ENCODE measurements at places on chromosomes 3 and 15.

GRCh38 chr3:134877788-134878187 lies 82.7 kb downstream of the EPHB1 start:
- DNase-seq, result no peak

GRCh38 chr15:99114511-99115299 lies 9.8 kb downstream of the SYNM start:
- DNase-seq, result no peak

DNA sequence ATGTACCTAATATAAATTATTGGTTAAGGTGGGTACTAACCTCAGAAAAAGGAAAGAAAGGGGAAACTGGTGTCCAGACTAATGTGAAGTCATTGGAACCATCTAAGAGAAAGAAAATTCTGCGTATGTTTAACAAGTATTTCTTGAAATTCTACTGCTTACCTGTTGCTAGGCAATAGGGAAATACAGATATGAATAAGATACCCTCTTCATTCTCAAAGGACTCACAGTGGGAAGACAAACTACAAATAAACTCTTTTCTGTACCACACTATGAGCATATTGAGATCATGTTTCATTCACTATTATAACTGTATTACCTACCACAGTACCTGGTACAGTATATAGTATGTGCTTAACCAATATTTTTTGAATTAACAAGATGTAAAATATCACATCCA lies 140.5 kb upstream of the MLF1 start:
- DNase-seq, result no peak

DNA sequence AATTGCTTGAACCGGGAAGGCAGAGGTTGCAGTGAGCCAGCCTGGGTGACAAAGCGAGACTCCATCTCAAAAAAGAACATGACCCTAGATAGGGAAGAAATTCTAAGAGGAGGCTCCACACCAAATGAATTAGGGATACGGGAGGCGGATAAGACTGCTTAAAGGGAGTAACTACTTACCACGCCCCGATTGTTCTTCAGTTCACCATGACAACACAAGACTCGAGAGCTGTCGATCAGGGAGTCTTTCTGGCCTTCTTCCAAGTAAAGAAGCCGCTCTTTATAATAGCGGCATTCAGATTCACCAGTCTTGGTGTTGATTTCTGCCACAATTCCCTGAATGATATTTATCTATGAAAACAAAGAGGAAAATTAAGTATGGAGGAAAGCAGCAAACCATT lies 53.9 kb upstream of the TASOR start:
- no peak for DNase-seq

GRCh38 chr3:171218069-171218468 lies 191.5 kb upstream of the SLC2A2 start:
- DNase-seq, result no peak

- no peak for DNase-seq
Observed at GRCh38 chr15:49255966-49256759, 86.1 kb downstream of the GALK2 start.

- no peak for DNase-seq
Observed at GRCh38 chr3:23819599-23820360, 14.0 kb downstream of the UBE2E1 start.

DNA sequence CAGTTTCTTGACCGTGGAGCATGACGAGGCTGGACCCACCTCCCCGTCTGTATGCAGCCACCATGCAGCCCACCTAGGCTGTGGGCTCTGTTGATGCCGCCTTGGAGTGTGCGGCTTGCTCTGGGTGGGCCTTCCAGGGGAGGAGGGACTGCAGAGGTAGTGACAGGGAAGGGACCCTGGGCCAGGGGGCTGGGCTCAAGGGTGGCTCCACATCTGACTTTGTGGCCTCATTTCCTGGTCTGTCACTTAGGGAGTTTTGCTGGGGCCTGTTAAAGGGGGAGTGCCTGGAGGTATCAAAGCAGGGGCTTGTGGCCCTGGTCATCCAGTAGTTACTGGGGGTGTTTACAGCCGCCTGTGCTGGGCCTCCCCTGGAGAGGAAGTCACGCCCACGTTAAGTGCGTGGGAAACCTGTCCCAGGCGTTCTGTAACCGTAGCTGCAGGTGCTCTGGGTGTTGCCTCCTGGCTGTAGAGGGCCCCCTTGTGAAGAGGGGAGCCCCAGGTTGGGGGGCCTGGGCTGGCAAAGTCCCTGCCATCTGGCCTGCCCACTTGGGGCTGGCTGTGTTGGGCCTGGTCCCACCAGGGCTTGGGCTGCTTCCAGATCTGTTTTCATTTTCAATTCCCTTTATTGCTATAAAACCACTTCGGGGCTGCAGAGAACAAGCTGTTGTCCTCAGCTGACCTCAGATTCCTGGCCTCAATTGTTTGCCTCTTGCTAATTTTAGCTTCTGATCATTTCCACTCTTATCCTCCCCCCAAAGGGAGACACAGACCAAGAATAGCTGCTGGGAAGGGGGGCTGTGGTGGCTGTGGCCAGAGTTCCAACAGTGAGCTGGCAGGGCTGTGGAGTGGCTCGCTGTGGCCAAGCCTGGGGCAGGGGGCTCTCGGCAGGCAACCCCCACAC lies 26.5 kb downstream of the KLF13 start:
- DNase-seq, result no peak

GRCh38 chr3:12148183-12148940 lies 10.3 kb downstream of the TIMP4 start:
- no peak for DNase-seq

DNA sequence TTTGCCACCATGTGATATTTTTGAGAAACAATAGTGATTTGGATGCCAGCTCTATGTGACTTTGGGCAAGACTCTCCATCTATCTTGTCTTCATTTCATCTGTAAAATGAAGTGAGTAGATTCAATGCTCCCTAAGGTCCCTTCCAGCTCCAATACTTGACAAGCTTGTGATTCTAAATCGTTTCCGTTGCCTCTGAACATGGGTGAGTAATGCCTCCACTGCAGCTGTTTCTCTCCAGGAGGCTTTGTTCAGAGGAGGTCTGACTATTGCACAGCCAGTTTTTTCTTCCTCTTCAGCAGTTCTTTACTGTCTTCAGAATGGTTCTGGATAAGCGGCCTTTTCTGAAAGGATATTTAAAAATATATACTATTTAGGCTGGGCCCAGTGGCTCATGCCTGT lies 14.8 kb upstream of the TMOD3 start:
- no peak for DNase-seq

Data from stimulated activated CD8-positive, alpha-beta memory T cell treated with anti-CD3 and anti-CD28 coated beads, Interleukin-2, amount 100 ng/mL, for 48 hours (primary cell).